Type B pancreatic cell (in vitro differentiated cells): ENCODE measurements at places on chromosomes 4 and X. TPM values are rescaled to one million over a fixed set of nuclear protein-coding genes. Genes with fewer than 3 reads are reported as not detected.
A peak's percentile ranks its signal among the peaks of the same experiment; 100 is the strongest.

DNA sequence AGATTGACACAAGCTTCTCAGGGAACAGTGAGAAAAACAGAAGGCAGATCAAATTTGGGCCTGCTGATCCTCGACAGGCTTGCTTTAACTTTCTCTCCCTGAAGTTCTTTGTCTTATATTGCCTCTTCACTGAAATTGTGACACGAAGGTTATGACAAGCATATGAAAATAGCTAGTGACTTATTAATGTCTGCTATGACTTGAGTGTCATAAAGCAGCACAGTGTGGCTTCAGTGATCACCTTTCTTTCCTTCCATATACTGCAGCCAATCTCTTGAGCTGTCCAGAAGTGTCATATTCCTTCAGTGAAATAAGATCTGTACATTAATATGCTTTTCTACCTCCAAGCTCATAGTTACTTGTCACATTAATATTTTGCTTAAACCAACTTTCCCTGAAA lies 870.2 kb downstream of the C4orf33 start:
- no peak for DNase-seq

MUC7 gene
- total RNA-seq, result not detected in 2 replicates

RTL5 gene
- 16.1 and 21.9 TPM in 2 replicates for total RNA-seq

MAEA gene
- total RNA-seq, result 81.5 and 98.7 TPM in 2 replicates

GRCh38 chrX:73977542-73978169 lies 326.3 kb upstream of the ZCCHC13 start:
- DNase-seq, result no peak

MXRA5 gene
- 38.3 and 109 TPM in 2 replicates for total RNA-seq

HSD17B13 gene
- total RNA-seq, result 0.12 and 0.17 TPM in 2 replicates

TIGD4 gene
- total RNA-seq, result 0.98 and 1.8 TPM in 2 replicates

- DNase-seq, result no peak
These were observed 326.8 kb downstream of the ZNF674 start for GRCh38 chrX:46218373-46218772.

- no peak for DNase-seq
These were observed 183.5 kb upstream of the GALNTL6 start for GRCh38 chr4:171629737-171630136.

- DNase-seq, result no peak
These were observed 116.5 kb downstream of the MAML3 start for GRCh38 chr4:140037353-140038030.

ZCCHC12 gene
- total RNA-seq, result 0.64 and 10.6 TPM in 2 replicates

GRCh38 chrX:20499763-20500162 lies 233.1 kb upstream of the RPS6KA3 start:
- no peak for DNase-seq

RHOXF2 gene
- total RNA-seq, result not detected in 2 replicates

ALAS2 gene
- total RNA-seq, result not detected in 2 replicates

VCX gene
- total RNA-seq, result not detected in 2 replicates

- DNase-seq, result no peak
These were observed 73.9 kb downstream of the SYNPO2 start for GRCh38 chr4:118962540-118962939.

DNA sequence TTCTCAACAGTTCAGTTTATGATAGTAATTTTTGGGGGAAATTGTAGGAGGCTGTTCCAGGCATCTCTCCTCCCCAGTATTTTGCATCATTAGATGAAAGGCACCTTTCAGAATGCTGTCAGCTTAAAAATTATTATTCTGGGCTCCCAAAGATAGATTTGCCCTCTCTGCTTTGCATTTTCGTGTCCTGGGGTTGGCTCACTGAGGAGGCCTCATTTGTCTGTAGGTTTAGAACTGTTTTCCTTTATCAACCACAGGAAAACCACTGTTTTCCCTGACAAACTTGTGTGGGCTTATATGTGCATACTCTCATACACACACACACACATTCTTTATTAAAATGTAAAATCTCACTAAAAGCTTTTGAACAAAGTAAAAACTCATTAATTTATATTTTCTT lies 197.2 kb upstream of the VCX3A start:
- no peak for DNase-seq

BMPR1B gene
- 2.4 and 9.3 TPM in 2 replicates for total RNA-seq

- no peak for DNase-seq
These were observed at the start of gene FREM3 for GRCh38 chr4:143700416-143701352. TSS of gene FREM3 (minus strand) at chr4:143700675. CDS start at chr4:143700675, 0 bp downstream.

- DNase-seq, result no peak
These were observed 22.6 kb downstream of the HAUS3 start for GRCh38 chr4:2219233-2219760.

DNA sequence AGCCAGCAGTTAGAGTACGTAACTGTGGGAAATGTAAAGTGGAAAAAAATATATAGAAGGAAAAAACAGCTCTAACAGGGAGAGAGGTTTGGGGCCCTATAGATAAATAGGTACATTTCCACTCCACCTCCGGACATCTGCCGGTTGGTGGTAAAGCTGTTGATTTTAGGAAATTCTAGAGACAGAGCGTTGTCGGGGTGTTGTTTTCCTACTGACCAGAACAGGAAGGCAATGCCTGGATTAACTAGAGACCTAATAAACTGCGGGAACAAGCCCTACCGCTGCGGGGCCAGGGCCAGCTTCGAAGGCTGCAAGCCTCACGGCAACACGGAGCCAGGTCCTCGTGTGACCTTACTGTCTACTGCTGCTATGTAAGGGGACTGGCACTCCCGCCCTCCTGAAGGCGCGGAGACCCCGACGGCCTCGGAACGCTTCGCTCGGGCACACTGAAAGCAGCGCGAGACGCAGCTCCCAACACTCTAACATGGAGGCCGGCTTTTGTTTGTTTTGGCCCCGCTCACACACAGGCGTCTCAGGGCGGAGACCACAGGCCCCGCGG lies 702 bp upstream of the CDKN2AIP start:
- DNase-seq, result no peak

CCNG2 gene
- 53.0 and 67.9 TPM in 2 replicates for total RNA-seq

CFAP99 gene
- total RNA-seq, result 0.43 and 1.1 TPM in 2 replicates

- DNase-seq, result no peak
These were observed 109.4 kb downstream of the SCLT1 start for GRCh38 chr4:128983771-128984485.

GRCh38 chr4:87092389-87093141 lies 127.9 kb downstream of the KLHL8 start:
- DNase-seq, result no peak

GRCh38 chr4:24795666-24796381 lies 451 bp downstream of the SOD3 start:
- no peak for DNase-seq

AFM gene
- 2.9 TPM in 2 replicates for total RNA-seq

HAUS7 gene
- 19.6 and 32.5 TPM in 2 replicates for total RNA-seq

DNA sequence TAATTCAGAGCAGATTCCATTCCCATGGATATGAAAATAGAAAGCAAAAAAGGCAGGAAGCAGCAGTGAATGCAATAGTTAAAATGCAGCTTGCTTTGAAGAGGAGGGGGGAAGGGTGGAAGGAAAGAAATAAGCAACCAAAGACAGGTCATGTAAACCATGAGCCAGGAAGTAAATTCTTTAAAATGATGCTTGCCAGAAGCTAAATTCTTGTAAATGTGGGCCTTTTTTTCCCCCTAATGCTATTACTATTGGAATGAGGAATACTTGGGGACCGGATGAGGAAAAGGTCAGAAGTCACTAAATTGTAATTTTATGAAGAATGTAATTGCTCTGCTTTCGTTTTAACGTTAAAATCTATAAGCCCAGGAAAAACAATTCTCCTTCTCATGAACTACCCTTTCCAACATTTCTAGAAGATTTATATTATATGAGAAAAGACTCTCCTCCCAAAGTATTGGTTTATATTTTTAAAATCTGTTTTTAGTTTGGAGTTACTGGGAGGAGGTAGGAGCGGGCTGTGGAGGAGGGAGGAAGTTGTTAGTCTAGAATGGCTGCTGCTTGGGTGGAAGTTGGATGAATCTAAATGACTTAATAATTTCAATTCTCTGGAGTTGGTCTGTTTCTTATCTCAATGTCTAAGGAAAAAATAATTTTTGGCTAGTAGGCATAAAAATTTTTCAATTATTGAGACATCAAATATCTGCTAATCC lies 77.6 kb upstream of the PCDH18 start:
- DNase-seq, result no peak

- DNase-seq, result no peak
These were observed 117.9 kb downstream of the COL25A1 start for GRCh38 chr4:109184491-109184961.

- DNase-seq, result no peak
These were observed 113.6 kb downstream of the GLUD2 start for GRCh38 chrX:121160987-121161386.

GRCh38 chr4:131137196-131137595 lies 2011.9 kb upstream of the PCDH10 start:
- DNase-seq, result no peak

AKAP14 gene
- 0.92 TPM in 1 of 2 replicates, not detected in the other for total RNA-seq

SMIM31 gene
- not detected in 2 replicates for total RNA-seq

DNA sequence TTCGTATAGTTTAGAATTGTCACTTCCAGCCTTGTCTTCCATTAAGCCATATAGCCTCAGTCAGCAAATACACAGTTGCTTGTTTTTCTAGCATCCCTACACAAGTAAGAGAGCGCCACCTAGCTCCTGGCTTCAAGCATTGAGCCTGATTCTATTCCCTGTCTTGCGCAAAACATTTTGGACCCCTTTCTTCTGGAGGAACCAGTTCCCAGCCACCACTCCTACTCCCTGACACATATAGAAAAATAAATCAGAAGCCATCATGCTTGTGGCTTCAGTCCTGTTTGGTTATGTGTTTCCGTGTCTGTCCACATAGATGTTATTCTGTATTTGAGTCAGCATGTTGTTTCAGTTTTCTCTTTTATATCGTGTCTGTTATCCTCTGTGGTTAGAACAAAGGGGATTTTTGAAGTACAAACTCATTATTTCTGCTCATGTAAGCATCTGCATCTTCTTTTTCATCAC lies 59.9 kb downstream of the GK start:
- DNase-seq, result no peak

- no peak for DNase-seq
These were observed 150.5 kb downstream of the TBCK start for GRCh38 chr4:106165351-106166010.

GRCh38 chrX:39559229-39559628 lies 538.5 kb downstream of the BCOR start:
- DNase-seq, result no peak

DNA sequence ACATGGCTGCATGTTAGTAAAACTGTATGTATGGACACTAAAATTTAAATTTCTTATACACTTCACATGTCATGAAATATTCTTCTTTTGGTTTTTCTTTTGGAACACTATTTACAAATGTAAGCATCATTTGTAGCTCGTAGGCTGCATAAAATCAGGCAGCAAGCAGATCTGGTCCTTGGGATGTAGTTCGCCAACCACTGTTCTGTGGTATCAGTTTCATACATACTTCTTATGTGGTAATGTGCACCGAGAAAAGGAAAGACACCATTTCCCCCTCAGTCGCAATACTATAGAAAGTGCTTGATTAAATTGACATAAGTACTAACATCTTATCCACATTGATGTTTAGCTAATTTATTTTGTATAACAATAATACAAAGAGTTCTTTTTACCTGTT lies 274.4 kb upstream of the VCX start:
- no peak for DNase-seq

- no peak for DNase-seq
These were observed 73.8 kb upstream of the JADE1 start for GRCh38 chr4:128735714-128736113.

GAGE12F gene
- not detected in 2 replicates for total RNA-seq

VCX2 gene
- total RNA-seq, result not detected in 2 replicates

DNA sequence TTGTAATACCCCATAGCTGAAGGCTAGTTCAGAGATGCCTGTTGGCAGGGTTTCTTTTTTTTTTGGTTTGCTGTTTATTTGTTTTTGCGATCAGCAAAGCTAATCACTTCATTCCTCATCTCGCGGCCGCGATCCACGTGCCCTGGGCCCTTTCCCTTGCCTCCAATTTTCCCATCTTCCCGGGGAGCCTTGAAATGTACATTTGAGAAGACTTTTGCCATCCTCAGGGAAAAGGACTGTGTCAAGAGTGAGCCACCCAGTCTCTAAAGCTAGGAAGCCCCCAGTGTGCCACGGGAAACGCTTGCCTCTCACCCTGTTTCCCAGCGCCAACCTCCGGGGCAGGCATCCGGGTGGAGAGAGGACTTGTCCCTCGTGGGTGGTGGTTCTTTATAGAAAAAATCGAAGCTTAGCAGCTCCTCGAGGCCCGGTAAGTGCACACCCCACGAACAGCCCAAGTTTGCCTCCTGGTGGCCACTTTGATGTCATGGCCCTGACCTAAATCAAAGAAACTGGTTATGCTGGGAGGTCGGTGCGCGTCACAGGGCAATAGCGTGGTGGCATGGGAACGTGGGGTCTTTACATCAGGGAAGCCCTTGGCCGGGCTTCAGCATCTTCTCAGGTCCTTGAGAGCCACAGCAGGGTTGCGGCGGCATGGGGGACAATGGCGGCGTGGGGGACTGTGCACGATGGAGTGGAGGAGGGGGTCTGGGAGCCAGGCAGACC lies 42.0 kb downstream of the MAP7D3 start:
- DNase-seq, result no peak

GABRB1 gene
- total RNA-seq, result 1.1 and 1.9 TPM in 2 replicates

GRCh38 chr4:15417233-15417660 lies 10.6 kb upstream of the C1QTNF7 start:
- DNase-seq, result no peak

DNA sequence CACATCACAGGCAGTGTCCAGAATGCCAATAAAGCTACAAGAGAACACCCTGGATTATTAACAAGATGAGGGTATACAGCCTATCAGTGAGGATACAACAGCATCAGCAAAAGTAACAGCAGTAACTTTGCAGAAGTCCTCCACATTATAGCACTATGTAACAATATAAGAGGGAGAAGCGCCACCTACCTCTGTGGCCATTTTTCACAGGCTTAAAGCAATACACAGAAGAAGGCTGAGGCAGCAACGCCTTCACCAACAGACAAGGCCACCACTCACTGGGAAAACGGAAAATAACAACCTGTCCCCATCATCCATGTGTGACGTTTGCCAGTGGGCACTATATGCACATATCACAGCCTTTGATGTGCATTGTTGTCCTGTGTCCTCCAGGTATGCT lies 12.5 kb downstream of the RTL8B start:
- DNase-seq, result no peak

DNA sequence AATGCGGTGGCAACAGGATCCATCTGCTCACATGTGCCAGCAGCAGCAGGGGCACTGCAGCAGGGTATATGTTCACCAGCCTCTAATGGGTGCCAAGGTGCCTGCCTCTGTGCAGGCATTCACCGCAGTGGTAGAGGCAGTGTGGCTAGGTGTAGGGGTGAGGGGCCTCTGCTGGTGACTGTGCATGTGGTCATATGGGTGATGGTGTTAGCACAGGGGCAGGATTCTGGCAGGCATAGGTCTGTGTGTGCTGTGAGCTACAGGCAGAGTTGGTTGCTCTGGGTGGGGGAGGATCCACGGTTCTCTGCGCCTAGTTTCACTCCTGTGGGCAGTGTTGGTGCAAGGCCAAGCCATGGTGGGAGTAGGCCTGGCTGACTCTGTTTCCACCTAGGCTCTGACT lies 566.5 kb upstream of the GNPDA2 start:
- DNase-seq, result no peak

GRCh38 chr4:57426779-57427395 lies 316.7 kb upstream of the IGFBP7 start:
- DNase-seq, result peak; percentile 81

TEC gene
- total RNA-seq, result 1.8 and 3.8 TPM in 2 replicates

SEPTIN11 gene
- 46.7 and 149 TPM in 2 replicates for total RNA-seq

GRCh38 chrX:69555481-69556041 lies 51.4 kb downstream of the NALF2 start:
- no peak for DNase-seq

- DNase-seq, result no peak
These were observed 14.3 kb downstream of the ZRSR2 start for GRCh38 chrX:15804563-15804962.

GRCh38 chrX:100928660-100929613 lies at the start of gene XKRX:
TSS of gene XKRX (minus strand) at chrX:100928917. CDS start at chrX:100928304, 613 bp downstream.
- DNase-seq, result peak; percentile 71

- no peak for DNase-seq
These were observed 170.8 kb upstream of the GALNT7 start for GRCh38 chr4:172997856-172998255.
